CD4-positive, alpha-beta T cell (primary cell): ENCODE measurements at places on chromosomes 1 and 21. TPM values are rescaled to one million over a fixed set of nuclear protein-coding genes. Genes with fewer than 3 reads are reported as not detected.

DNA sequence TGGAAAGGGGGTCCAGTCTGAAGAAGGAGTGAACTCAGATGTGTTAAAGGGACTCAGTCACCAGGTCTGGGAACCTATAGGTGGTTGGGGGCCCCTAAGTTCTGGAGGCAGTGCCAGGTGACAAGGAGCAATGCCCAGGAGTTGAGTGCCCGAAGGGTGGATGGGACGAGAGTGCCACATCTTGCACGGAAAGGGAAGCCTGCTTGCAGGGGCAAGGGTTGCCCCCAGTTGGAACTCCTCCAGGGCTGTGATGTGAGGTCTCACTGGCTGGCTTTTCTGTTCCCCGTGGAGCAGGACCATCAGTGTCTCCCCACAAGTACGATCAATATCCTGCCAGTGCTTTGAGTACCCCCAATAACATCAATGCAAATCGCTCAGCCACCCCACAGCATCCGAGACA, 107.3 kb downstream of the TOMM20 start:
- no peak for DNase-seq

DNA sequence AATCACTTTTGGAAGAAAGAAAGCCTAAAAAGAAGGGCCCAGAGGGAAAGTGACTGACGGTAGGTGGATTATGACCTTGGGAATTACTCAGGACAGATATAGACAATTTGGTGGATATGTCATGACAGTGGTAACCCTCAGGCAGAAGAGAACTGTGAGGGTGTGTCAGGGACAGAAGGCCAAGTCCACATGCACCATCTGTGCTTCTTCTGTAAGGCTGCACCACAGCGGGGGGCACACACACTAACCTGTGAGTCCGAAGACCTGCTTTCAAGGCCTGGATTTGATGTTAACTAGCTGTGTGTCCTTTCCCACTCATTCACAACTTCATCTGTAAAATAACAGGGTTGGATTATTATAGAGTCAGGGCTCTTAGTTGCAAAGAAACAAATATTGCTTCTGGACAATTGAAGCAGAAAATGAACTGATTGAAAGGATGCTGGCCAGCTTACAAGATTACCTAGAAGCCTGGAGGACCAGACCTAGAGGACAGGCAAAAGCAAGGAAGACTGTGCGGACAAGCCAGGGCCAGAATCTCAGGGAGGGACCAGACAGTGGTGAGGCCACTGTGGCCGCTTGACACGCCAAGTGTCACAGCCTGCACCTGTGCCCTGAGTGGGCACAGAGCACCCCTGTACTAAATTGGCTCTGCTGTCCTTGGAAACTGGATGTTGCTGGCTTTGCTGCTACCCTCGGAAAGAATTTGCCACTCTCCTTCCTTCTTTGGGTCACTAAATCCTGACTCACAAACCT, 34.7 kb upstream of the USP24 start:
- no peak for DNase-seq

GRCh38 chr1:226129230-226129629, 57.3 kb downstream of the ACBD3 start:
- no peak for DNase-seq

DNA sequence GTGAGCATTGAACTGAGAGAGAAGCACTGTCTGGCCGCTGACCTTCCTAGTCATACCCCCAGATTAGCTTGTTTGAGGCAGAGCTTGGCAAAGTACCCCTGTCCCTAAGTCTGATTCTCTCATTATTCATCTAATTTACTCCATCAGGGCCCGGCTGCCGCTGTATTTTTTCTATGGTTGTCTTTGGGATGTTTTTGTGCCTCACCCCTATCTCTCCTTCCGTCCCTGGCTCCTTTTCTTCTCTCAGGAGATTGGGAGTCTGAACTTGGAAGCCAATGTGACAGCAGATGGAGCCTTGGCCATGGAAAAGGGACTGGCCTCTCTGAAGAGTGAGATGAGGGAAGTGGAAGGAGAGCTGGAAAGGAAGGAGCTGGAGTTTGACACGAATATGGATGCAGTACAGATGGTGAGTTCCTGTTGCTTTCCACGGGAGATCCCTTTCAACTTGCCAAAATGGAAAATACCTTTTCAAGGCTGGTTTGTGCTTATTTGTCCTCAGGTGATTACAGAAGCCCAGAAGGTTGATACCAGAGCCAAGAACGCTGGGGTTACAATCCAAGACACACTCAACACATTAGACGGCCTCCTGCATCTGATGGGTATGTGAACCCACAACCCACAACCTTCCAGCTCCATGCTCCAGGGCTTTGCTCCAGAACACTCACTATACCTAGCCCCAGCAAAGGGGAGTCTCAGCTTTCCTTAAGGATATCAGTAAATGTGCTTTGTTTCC, 53.9 kb downstream of the LAMC2 start:
- no peak for DNase-seq

DNA sequence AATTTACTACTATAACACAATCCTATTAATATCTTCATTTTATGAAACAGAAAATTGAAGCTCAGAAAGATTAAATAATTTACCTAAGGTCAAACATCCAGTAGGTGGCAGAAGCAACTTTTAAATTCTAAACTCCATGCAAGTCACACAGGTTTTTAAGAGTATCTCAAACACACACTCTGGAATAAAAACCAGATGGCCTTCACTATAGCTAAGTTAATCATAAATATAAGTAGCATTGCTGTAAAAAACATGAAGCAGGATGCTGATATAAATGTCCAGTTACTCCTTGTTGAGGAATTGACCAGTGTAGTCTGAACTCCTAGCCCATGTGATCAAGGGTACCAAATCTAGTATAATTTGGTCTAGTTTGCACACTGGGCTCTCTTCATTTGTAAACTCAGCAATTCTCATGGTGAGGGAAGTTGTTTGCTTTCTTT, 9.4 kb upstream of the FMO3 start:
- DNase-seq, result no peak

GRCh38 chr1:93815366-93816110, 63.5 kb downstream of the DNTTIP2 start:
- no peak for DNase-seq

GRCh38 chr1:71054791-71055190, 7.2 kb upstream of the PTGER3 start:
- DNase-seq, result no peak

GRCh38 chr1:234479310-234479559, 256 bp upstream of the TARBP1 start:
- DNase-seq, result no peak

GRCh38 chr1:81021134-81021533, 779.6 kb upstream of the ADGRL2 start:
- no peak for DNase-seq

DNA sequence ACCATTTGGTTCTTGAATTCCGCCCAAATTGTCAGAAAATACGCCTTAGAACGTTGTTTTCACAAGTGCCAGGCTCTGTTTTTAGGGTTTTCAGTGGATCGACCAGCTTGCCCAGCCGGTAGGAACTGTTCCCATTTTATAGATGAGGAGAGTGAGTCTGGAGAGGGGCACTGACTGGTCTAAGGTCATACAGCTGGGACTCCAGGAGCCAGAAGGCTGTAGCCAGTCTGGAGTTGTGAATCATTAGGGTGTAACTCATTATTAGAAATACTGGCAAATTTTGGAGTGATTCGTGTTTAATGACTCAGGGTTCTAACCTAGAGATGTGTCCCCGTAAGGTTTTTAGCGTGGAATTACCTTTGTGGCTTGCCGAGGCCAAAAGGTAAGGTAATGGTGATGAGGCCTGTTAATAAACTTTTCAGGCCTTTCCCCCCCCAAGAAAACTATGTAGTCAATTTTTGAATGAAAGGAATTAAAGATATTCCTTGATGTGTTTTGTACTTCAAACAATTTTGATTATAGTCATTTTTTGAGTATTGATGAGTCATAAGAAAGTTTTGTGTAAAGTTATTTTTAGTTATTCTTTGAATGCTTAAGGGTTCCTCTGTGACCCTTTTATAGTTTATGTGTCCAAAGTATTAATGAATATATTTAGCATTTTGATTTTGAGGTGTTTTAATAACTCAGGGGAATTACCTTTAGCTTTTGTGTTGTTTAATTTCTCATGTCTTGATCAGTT, 2.1 kb downstream of the DYRK1A start:
- no peak for DNase-seq

GRCh38 chr1:50179639-50180038, 70.9 kb downstream of the ELAVL4 start:
- DNase-seq, result no peak

DNA sequence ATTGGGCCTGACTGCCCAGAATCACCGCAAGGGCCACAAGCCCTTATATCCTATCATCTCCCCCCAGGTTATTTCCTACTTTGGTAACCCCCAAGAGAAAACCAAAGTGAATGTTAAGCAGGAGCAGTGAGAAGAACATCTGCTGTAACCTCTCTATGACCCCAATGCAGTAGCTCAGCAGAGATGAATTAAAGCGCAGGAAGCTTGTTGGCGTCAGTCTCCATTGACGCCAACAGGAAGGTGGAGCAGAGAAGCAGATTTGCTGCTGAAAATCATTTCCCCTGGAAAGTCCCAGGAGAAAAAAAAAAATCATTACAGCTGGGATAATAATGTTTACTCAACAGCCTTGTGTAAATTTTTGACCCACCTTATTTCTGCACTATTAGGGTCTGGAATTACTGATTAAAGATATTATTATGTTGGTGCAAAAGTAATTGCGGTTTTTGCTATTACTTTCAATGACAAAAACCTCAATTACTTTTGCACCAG, 33.2 kb upstream of the FAM163A start:
- DNase-seq, result peak; percentile 3

GRCh38 chr1:197526736-197527371, 248.4 kb downstream of the DENND1B start:
- DNase-seq, result no peak

MORN1 gene
- total RNA-seq, result 5.3 TPM

TMEM51 gene
- total RNA-seq, result not detected
